ENCODE measurements at places on chromosomes 3 and 15.

GRCh38 chr3:119579366-119580066 lies at the start of gene ADPRH:
TSS of gene ADPRH (plus strand) at chr3:119579492. CDS start at chr3:119582170, 2,678 bp downstream.
- DNase-seq = peak; percentile 78

DNA sequence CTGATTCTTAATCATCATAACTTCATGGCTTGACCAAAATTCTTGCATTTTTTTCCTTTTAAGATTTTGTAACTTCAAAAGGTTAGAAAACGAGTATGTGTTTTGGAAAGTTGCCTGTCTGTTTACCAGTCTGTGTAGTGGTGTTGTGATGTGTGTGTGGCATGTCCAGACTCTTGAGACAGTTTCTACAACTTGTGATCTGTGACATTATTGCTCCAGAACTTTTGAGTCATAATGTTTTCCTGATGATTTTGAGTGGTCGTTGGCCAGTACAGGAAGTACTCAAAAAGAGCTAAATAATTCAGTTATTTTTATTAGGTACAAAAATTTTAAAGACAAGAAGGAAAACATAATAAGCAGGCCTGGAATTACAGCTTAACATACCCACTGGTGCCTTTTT lies 229.0 kb upstream of the C2CD4B start:
- no peak for DNase-seq

DNA sequence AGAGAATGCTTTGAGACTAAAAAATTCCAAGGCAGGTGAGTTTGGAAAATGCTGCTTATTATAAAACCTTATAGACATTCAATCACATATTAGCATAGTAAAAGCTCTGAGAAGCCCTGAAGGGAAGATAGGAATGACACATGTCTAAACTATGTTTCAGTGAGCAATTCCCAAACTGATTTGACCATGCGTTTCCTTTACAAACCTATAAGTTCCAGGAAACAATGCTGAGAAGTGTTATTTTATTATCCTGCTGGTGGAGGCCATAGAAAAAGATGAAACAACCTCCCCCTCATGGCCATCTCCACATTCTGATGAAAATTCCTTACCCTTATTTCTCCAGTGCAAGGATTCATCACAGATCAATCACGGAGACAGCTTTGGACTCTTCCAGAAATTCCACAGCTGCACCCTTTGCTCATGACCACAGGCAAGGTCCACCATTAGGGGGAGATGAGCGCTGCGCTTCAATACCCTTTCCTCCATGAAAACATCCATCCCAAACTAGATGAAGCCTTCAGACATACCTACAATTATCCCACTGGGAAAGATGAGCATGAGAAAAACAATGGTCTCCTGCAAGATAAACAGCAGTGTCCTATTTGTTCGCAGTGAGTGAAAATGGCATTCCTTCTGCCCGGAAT lies 372.1 kb downstream of the MAGI1 start:
- no peak for DNase-seq

DNA sequence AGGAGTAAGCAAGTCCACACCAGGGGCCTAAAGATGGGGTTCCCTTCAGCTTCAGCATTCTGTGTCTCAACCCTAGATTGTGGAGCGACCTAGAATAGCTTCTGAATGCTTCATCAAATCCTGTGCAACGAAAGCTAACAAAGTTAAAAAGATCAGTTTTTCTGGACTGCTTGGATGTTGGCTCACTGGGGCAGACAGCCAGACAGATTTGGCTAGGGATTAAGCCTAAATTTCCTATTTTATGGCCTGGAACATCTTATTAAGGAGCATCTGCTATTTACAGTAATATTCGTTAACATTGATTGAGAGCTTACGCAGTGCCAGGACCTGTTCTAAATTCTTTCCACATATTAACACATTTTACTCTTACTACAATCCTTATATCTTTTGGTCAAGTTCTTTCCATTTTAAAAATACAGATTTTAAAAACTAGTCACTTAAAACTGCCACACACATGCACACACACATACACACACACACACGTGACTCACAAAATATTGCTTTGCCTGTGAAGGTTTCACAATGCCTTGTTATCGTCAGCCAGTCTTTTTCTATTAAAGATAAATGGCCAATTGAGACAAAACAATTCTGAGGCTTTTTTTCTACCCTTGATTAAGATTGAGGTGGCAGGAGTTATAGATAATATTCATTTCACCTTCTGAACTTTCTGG lies 173.3 kb upstream of the SNTN start:
- DNase-seq = no peak

- no peak for DNase-seq
Observed at GRCh38 chr3:51717947-51718346, 11.1 kb downstream of the GRM2 start.

- peak; percentile 31 for DNase-seq
Observed at GRCh38 chr15:92833106-92833433, 67.1 kb upstream of the CHD2 start.

- no peak for DNase-seq
Observed at GRCh38 chr3:89367166-89367565, 259.7 kb downstream of the EPHA3 start.

GRCh38 chr15:53437985-53438841 lies 321.2 kb downstream of the WDR72 start:
- no peak for DNase-seq

GRCh38 chr3:36695769-36696137 lies 68.6 kb downstream of the DCLK3 start:
- no peak for DNase-seq

DNA sequence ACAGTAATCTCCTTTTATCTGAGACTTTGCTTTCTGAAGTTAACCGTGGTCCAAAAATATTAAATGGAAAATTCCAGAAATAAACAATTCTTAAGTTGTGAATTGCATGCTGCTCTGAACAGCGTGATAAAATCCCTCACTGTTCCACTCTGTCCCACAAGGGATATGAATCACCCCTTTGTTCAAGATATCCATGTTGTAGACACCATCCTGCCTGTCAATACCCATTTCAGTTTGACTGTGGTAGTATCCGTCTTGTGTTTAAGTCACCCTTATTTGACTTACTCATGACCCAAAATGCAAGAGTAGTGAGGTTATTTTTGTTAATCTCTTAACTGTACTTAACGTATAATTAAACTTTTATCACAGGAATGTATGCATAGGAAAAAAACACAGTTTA lies 435.0 kb downstream of the SHQ1 start:
- no peak for DNase-seq

GRCh38 chr3:5140839-5141238 lies 18.7 kb downstream of the ARL8B start:
- no peak for DNase-seq

DNA sequence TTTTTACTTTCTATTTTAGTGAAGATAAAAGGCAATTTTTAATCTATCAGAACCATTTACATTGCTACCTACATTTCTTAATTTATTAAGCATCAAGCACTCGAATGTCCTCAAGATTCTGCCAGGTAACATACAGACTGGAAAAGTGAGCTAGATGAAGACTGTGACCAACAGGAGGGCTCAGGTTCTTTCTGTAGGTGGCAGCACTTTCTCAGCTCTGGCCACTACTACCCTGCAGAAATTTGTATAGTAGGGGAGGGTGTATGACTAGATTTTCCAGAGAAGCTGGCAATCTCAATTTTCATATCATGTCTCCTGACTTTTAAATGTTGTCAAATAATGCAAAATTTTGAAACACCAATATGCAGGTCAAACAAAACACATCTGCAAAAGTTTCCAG lies 165.0 kb upstream of the SUCLG2 start:
- DNase-seq = no peak

- no peak for DNase-seq
Observed at GRCh38 chr15:51798281-51798680, 31.2 kb upstream of the TMOD3 start.

DNA sequence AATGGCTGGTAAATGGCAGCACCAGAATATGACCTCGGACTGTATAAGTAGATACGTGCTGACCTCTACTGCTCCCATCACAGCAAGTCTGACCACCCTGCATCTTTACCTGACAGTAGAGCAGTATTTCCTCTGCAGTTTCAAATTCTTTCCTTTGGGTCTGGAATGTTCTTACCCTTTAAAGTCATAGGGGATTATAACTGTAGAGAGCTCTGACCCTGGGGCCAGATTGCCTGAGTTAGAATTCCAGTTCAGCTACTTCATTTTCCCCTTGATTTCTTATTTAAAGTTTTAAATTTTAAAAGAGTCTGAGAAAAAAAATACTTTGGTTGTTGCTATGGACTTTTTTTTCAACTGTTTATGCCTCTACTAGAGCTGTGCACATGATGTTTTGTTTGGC lies 237.7 kb downstream of the NR1D2 start:
- DNase-seq = no peak

DNA sequence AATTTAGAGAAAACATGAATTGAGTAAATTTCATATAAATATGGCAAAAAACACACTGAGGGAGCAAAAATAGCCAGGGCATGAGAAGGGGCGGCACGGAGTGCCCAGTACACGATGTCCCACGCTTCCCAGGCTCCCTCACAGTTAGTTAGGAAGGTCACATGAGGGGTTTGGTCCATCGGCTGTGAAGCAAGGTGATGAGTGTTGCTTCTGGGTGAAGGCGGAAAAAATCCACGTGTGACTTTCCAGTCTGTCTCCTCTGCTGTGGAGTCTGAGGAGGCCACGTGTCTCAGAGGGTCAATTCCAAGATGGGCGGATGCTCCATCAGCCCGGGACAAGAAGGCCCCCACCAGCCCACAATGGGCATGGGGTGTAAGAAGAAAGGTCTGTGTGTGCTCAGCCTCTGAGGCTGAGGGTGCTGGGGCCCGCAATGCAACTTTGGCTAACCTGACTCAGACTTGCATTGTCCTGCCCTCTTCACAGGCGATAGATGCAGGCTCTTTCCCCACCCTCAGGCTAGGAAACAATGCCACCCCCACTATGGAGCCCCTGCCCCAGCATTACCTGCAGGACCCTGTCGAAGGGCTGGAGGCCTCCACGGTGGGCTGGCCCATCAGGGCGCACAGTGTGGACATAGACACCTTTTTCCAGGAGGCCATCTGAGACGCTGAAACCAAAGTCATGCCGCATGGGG lies 45.7 kb downstream of the GRIP2 start:
- no peak for DNase-seq
